ENCODE measurements at places on chromosomes 6 and 20.

GRCh38 chr20:61982191-61982950 lies 83.3 kb downstream of the TAF4 start:
- DNase-seq, result no peak

- DNase-seq, result no peak
Measured at GRCh38 chr6:157137501-157137900, 185.8 kb downstream of the TMEM242 start.

GRCh38 chr6:125195526-125195925 lies 42.0 kb downstream of the TPD52L1 start:
- no peak for DNase-seq

GRCh38 chr6:21808045-21808470 lies 214.5 kb downstream of the SOX4 start:
- no peak for DNase-seq

GRCh38 chr20:58889798-58890517 lies 37.4 kb downstream of the GNAS start:
- DNase-seq, result no peak

- no peak for DNase-seq
Measured at GRCh38 chr6:46381579-46381978, 109.7 kb downstream of the RCAN2 start.

GRCh38 chr6:114354482-114354881 lies 11.7 kb upstream of the HS3ST5 start:
- no peak for DNase-seq

DNA sequence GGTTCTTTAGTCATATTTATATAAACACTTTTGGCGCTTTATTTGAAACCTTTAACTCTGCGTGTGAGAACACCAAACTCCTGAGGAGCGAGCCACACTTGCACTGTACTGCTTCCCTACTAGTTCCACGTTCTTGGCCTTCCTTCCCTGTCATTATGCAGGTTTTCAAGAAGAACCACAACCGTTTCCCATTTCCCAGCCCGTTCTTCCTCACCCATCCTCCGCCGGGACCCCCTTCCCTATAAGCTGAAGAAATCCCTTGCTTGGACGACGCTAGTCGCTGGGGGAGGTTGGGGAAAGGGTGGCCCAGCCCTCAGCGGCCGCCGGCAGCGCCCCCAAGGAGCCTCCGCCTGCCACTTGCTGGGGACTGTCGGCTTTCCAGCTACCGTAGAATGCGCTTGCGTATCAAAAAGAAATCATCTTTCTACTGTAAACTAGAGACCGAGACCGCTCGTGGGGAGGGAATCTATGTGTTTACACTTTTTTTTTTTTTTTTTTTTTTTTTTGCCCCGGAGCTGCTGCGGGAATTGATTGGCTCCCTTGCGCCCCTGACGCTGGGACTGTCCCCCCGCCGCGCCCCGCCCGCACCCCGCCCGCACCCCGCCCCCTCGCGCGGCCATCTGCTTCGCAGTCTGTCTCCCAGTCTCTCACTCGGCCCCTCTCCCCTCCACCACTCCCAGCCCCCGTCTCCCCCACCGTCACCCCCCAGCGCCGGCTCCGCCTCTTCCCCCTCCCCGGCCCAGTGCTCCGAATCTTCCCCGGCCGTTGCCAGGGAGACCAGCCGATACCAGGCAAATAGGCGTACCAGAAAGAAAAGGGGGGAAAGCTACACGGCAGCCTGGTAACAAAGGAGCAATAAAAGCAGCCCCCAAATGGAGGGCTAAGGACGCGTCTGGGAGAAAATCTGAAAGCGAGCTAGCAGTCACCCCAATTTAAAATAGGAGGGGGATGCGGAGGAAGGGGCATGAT lies 2.3 kb upstream of the MARCKS start:
- no peak for DNase-seq

GRCh38 chr6:83974409-83975050 lies 59.0 kb upstream of the MRAP2 start:
- DNase-seq, result no peak

- no peak for DNase-seq
Measured at GRCh38 chr20:2400290-2400689, 19.6 kb downstream of the TGM6 start.

- DNase-seq, result no peak
Measured at GRCh38 chr20:57869291-57869950, 159.6 kb upstream of the PMEPA1 start.

DNA sequence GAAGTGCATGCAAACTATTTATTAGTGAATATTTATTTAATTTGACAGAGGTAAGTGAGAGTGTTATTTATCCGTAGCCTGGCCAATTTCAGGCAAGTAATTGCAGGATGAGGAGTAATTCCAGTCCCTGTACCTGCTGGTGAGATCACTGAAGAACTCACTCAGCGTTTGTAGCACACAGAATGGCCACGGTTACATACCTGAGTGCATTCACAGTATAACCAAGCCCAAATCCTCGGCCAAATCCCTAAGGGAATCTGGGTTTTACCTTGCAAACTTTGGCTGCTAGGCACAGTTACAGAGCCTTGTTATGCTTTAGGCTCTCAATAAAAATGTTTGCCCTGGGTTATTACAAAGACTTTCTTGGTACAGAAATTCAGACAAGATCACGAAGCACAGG lies 93.3 kb downstream of the KCNQ5 start:
- no peak for DNase-seq

DNA sequence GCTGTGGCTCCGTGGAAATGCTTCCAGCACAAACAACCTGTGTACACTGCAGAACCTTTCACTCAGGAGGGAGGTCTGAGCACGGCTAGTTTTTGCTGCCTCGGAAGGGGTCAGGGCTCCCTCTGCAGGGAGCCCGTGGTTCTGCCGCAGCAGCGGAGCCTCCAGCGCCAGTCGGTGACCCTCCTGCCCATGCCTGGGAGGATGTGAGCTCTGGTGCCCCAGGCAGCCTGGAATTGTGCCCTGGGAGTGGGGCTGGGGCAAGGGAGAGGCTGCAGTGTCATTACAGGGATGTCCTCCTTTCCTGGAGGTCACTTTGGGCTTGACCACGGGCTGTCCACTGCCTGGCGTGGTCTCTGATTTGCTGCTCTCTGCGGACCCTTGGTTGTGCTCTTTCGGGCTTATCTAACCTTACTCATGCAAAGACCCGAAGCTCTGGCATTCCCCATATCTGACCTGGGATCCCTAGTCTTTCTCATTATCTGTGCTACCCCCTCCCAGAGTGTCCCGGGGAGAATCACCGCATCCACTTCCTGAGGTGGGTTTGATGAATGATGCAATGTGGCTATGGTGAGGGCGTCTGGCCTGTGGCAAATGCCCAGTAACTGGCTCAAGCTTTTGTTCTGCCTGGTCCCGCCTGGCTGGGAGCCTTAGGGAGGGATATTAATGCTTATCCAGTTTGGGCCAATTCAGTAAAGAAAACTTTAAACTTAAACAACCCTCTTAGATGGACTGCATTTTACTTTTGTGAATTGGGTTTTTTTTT lies 59.6 kb upstream of the TAGAP start:
- DNase-seq, result peak; percentile 69

DNA sequence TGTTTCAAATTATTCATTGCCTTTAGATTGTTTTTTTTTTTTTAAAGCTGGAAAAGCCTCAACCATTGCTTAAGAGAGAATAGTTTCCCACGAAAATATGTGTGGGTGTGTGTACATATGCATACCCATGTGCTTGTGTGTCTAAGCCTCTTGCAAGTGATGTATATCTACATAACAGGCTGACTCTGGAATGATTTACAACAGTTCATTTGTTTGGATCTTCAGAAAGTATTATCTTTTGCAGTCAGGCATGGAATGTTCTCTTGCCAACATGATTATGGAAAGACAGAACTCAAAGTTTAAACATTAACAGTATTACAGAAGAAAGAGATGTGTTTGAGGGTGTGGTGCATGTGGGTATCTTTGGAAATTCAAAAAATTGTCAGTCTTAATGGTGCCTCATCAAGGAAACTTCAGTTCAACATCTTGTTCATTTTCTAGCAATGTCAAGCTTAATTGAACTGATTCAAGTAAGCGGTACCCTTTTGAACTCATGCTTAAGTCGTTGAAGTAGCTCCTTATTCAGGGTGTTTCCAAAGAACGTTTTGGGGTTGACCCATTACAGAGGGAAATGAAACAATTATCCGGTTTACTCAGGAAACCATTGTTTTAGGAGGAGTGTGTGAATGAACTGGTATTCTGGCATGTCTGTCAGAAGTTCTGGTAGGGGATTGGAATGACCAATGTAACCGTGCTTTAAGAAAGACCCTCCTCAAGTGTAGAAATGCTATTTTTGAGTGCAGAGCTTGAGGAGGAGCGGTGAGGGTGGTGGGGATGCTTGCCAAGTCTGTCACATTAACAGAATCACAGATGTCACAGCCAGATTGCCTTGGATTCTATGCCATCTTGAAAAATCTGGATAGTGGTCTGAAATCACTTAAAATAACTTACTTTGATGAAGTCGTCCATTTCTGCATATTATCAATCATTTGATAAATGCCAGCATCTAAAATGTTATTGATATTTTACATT lies 60.3 kb downstream of the ADGRG6 start:
- DNase-seq, result no peak

DNA sequence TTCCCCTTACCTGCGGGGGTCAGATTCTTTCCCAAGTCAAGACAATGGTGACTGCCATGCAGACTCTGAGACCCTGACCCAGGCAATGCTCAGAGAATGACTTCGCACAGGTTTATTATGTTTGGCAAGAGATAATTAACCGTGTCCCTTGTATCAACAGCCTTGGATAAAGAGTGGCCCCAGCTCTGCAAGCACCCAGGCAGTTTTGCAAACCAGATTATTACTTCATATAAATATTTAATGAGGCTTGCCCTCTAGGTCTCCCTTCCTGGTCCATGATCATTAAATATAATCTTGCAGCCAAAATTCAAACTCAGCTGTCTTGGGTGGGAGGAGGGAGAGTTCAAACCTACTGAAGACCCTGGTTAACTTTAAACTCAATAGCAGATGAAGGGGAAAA lies 156.5 kb downstream of the ANKRD60 start:
- no peak for DNase-seq

DNA sequence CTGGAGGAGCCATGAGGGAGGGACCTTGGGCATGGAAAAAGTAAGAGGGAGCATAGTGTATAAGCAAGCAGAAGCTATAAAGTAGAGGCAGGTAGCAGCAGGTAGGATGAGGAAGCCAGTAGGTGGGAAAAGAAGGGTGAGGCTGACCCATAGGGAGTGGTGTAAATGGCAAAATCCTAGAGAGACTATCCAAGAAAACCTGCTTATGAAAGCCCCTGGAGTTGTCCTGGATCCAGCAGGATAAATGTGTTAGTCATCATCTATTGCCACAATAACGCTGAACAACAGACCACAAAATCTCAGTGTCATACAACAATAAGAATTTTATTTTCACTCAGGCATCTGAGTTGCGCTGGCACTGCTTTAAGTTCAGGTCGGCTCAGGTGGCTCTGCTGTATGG lies 30.2 kb downstream of the CHD6 start:
- DNase-seq, result no peak

DNA sequence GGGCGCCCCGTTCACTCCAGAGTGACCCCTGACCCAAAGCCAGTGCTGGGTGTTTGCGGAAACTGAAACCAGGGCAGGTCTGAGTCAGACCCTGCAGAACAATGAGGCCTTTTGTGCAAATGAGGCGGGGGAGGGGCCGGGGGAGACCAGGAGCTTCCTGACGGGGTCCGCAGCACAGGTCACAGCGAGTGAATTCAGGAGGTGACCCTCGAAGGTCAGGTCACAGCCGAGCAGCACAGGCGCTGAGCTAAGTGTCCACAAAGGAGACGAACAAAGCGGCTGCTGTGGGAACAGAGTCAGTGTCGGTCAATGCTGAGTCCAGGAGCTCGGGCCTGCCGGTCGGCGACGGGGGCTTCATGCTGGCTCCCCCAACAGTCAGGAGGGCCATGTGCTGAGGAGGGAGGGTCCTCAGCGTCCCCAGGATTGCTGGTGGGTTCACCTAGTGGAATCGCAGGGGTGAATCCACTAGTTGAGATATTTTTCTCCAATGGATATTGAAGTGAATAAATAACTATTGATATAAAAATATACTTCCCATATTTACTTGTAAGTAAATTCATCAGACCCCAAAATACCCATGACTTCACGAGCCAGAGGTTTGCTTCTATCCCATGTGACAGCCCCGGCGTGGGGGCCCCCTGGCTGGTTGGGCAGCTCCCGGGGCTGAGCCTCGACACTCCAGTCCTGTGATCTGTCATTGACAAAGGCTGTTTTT lies 188.4 kb upstream of the SULF2 start:
- DNase-seq, result no peak

DNA sequence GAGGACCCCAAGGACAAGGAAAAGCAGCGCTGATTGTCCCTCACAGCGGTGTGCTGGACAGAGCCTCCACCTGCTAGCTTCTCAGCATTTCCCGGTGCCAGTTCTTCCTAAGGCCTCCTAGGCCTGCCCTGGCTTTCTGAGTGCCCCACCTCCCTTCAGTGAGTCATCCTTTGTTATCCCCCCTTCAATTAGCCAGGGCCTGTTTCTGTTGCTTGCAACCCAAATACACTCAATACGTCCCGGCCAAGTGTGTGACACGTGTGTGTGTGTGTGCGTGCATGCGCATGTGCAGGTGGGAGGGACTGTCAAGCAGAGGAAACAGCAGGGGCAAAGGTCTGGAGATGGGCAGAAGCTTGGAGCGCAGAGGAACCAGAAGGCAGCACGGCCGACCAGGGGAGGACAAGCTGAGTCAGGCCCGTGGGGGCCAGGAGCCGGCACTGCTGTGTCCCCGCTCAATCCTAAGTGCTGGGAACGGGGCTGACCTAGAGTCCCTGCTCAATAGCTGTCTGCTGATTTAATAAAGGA lies 159.8 kb downstream of the PREX1 start:
- no peak for DNase-seq

DNA sequence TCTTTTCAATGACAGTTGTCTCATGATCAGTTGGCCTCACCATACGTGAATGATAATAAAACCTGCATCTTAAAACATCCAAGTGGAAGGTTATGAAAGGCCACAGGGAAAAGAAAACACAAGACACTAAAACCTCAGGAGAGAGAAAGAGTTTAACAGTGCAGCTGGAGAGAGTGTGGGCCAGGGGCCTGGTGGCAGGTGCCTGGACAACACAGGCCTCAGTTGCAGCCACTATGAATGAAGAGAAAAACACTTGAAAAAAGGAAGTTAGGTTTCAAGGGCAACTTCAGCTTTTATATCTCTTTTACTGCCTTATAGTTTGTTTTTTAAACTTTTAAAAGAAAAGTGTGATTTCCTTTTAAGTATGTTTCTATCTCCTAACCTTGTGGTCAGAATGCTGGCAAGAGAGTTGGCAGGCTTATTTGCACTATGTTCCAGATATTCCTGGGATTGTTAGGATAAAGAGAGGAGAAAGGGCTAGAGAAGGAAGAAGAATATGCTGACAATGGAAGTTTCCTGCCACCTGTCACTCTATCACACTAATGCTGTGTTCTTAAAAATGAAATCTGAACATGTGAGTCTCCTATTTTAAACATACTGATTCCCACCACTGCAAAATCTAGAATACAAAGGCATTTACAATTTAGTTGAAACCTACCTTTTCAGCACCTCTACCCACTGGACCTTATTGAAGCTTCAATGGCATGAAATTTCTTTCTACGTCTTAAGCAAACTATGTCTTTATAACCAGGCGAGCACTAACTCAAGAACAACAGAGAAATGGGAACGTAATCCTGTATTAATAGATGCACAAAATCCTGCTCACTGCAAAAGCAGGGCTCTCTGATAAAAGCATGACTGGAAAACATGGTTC lies 222.4 kb downstream of the CD83 start:
- DNase-seq, result no peak
